ENCODE measurements at places on chromosomes 4 and X. TPM values are rescaled to one million over a fixed set of nuclear protein-coding genes. Genes with fewer than 3 reads are reported as not detected.

Gene UPF3B
- total RNA-seq, result 10.4 TPM

Gene APOO
- 5.2 TPM for total RNA-seq

Gene PNMA3
- total RNA-seq, result 4.6 TPM

Gene DMRTC1
- 0.56 TPM for total RNA-seq

Gene NUP62CL
- 1.8 TPM for total RNA-seq

Data from T-cell (primary cell).